ENCODE measurements at places on chromosomes 12 and 14.
A peak's percentile ranks its signal among the peaks of the same experiment; 100 is the strongest.

DNA sequence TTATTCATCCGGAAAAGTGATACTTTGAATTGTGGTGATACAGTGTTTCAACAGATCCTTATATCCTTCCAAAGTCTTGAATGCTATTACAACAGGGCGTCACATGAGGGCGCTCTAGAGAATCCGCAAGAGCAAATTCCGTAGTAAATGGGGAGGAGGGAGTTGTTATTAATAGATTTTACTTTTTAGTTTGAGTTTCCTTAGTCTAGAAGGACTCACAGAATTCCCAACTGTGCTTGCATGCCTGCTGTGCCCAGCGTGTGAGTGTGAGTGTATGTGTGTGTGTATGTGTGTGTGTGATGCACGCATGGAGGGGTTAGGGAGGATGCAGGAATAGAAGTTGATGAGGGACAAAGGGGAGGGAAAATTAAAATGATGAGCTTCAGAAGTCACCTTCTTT is 375.3 kb downstream of the C12orf75 start:
- DNase-seq = peak; percentile 12

DNA sequence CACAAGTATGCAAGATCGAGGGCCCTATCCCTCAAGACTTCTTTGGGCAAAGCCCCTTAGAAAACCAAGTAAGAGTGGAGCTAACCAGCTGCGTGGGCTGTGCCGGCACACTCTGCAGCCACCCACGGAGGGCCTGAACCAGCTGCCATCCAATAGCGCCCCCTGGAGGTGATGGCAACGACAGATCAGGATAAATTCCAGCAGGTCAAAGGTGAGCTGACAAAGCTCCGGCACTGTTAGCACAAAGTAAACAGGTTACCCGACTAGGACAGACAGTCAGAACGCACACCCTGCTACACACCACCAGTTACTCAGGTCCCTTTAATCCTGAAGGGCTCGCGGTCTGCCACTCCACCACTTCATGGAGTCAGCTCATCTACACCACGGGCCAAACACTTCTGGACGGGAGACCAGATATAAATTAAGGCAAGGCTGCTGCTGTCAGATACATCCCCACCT is 4.9 kb downstream of the ZBTB39 start:
- peak; percentile 85 for DNase-seq

DNA sequence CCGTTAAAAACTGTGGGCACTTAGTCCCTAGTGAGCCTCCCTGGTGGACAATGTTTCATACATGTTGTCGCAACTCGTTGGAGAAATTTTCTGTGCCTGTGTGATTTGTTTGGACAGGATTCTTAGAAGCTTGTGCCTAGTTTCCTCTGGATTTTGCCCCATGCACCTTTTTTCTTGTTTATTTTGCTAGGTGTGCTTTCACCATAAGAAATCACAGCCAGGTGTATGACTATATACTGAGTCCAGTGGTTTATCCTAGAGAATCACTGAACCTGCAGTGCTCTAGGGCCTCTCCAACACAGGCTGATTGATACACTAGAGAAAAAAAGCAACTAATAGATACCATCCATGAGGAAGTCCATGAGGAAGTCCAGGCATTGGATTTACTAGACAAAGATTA is 33.1 kb upstream of the OASL start:
- no peak for DNase-seq

DNA sequence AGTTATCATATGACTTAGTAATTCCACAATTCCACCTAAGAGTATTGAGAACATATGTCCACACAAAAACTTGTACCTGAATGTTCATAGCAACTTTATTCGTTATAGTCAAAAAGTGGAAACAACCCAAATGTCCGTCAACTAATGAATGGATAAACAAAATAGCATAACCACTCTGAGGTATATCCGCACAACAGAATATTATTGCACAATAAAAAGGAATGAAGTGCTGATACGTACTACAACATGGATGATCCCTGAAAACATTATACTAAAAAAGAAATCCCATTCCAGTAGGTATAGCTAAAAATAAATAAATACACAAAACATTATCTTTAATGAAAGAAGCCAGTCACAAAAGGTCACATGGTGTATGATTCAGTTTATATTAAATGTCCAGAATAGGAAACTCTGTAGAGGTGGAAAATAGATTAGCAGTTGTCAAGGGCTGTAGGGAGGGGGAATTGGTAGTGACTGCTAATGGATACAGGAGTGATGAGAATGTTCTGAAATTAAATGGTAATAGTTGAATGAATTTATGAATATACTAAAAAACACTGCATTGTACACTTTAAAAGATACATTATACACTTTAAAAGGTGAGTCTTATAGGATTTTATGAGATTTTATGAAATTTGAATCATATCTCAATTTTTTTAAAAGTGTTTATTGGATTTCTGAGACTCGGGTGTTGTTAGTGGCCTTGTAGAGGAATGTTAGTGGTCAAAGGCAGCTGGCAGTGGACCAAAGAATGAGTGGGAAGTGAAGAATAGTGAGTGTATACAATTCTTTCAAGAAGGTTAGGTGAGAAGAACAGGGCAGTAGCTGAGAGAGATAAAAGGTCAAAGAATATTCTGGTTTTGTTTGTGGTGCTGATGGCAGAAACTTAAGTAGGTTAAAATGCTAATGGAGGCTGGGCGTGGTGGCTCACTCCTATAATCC is 36.3 kb upstream of the BAZ1A start:
- DNase-seq = no peak

- no peak for DNase-seq
Observed at GRCh38 chr14:98144964-98145363, 1127.0 kb downstream of the BCL11B start.

DNA sequence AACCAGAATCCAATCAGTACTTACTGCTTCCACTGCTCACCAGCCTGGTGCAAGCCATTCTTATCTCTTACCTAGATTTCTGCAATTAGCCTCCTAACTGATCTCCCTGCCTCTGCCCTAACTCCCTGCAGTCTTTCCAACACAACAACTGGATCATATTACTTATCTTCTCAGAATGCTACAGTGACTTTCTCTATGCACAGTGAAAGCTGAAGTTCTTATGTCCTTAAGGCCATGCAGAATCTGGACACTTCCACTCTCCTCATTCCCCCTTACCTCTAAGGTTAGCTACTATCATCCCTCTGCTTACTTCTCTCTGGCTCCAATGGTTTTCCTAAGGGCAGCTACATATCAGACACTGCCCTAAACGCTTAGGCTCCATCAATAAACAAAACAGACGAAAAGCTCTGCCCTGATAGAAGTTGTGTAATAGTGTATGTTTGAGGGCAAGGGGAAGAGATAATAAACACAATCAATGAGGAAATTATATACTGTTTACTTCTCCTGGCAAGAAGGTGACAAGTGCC is 4.0 kb downstream of the KTN1 start:
- DNase-seq = no peak

DNA sequence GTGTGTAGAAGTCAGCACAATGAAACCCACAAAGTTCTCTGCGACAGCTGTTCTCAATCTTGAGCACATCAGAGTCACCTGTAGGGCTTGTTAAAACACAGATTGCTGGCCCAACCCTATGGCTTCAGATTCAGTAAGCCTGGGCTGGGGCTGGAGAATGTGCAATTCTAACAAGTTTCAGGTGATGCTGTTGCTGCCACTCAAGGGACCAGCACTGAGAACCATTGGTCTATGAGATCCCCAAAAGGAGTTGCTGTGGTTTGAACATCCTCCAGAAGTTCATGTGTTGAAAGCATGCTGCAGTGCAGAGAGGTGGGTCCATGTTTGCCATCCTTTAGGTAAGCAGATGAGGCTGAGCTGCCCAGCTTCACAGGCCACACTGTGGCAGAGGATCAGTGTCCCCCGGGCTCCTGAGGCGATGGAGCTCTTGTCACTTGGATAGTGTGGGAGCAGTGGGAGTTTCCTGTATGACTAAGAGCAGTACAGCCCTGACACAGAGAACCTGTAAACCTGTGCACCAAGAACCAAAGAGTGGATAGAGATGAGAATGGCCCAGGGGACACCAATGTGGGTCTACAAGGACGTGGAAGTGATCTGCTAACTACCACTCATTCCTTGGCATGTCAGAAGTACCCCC is 8.0 kb upstream of the RTRAF start:
- peak; percentile 8 for DNase-seq

DNA sequence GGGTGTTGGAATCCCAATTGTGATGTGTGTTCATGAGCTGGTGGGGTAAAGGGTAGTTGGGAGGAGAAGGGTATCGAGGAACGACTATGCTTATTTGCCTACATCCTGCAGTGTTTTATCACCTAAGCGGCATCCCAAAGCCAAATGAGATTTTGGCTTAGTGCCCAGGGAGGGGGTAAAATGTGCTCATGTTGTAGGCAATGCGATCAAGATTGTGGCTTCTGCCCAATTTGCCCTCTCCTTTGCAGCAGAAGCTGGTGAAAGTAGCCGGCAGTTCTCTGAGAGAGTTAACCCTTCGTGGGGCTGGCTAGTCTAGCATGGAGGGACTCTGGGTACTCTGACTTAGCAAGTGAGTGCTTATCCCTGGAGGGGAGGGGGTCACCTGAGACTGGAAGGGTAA is 753 bp downstream of the RPH3A start:
- DNase-seq = no peak

DNA sequence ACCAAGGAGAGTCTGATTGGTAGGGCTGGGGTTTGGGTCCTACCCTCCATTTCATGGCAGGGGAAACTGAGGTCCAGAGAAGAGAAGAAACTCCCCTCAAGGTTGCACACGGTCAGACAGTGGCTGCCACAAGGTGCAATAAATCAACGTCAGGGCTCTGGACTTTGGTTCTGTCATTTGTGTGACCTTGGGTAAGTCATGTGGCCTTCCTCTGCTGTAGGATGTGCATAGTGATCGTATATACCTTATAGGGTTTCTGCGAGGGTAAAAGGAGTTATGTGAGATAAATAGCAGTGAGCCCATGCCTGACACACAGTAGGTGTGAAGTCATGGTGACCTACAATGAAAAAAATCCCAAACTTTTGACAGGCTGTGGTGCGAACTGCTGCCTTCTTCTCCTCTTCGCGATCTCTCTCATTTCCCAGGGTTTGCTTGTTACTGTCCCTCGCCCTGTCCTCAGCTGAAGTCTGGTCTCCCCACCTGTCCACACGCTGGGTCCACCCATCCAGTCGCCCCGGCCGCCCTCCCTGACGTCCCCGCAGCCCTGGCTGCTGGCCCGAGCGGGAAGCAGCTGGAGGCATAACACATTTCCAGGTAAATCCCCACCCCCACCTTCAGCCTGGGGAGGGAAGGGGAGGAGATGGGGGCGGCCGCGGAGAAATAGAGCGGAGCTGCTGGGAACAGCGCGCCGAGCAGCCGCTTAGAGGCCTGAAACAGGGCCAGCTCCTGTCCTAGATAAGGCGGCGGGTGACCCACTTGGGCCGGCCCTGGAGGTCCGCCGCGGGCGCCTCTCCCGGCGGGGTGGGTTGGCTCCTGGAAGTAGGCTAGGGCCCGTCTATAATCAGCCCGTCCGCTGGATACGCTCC is 1.8 kb upstream of the FAM222A start:
- no peak for DNase-seq

GRCh38 chr12:115811929-115812328 is 465.6 kb downstream of the MED13L start:
- no peak for DNase-seq

DNA sequence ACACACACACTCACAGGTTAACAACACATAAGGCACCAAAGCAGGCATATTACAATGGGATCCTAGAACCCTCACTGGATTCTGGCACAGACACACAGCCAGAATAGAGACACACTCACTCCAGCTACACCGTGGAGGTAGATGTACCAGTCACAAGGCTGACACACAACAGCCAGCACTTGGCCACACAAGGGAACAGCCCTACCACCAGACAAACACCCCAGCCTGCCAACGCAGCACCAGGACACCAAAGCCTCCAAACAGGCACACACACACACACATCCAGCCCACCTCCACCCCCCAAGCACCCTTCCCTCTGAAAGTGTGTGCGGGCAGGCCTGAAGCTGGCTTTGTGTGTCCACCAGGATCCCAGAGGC is 10.9 kb upstream of the ITGB7 start:
- DNase-seq = peak; percentile 41

- no peak for DNase-seq
Observed at GRCh38 chr12:101115326-101115725, 94.7 kb downstream of the SLC5A8 start.

- no peak for DNase-seq
Observed at GRCh38 chr12:28586481-28586880, 396.2 kb downstream of the CCDC91 start.

DNA sequence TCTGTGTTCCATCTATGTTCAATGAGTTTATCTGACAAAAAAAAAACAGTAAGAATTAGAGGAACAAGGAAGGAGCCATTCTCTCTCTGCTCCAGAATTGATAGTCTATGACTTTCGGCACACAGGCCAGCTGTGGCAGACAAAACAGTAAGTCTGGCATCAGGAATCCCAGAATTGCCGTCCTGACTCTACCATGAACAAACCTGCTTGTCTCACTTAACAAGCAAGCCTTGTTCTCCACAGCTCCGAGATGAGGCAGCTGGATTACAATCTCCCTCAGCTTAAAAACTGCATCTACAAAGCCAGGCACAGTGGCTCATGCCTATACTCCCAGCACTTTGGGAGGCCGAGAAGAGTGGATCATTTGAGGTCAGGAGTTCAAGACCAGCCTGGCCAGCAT is 153.6 kb upstream of the TMCC3 start:
- DNase-seq = no peak

GRCh38 chr14:90489916-90490719 is 93.3 kb downstream of the CALM1 start:
- DNase-seq = no peak

- DNase-seq = no peak
Observed at GRCh38 chr12:115542656-115543055, 734.8 kb downstream of the MED13L start.

- no peak for DNase-seq
Observed at GRCh38 chr12:118709946-118710345, 271.4 kb upstream of the SRRM4 start.
